ENCODE measurements at places on chromosomes 11 and 22.

DNA sequence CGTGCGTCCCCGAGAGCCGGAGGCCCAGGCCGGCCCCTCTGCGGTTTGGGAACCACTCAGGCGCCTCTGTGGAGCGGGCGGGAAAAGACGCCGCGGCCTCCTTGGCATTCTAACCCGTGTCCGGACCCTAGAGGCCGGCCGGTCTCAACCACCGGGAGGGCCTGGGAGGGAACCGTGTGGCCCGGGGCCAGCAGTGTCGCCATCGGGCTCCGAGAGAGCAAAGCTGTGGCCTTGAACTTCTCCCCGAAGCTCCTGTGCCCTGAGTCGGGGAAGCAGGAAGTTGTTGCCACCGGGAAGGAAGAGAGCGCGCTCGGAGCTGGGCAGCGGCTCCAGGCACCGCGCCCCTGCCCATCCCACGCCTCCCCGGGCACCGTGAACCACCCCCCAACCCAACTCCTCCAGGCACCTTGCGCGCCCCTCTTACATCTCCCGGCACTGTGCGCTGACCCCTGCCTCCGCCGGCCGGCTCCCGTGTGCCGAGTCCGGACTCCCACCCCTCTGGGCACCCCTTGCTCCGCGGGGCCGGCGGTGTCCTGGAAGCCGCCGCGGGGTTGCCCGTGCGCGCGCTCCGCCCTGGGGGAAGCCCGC lies 80.0 kb upstream of the PPARA start:
- DNase-seq, result no peak

DNA sequence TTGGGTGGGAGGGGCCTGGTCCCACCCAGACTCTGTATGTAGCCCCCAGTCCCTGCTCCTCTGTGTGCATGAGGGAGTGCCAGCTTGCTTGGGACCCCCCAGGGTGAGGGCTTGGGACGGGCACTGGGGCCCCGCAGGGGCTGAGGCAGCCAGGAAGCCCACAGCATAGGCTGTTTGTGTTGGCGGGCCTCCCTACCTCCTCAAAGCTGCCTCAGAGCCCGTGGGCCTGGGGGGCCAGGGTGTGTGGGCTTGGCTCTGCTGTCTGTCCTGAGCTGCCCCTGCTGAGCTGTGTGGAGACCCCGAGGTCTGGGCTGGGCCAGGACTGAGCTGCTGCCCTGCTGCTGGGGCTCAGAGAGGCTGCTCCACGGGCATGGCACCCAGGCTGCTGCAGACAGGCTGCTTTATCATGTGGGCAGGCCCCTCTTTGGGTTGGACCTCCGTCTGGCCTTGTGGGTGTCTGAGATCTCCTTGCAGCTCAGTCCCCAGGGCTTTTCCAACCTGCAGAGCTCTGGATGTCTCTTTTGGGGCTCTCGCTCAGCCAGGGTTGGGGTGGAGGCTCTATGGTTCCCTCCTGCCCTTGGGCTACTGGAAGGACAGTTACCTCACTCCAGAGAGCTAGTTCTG lies 3.3 kb downstream of the TSPAN4 start:
- no peak for DNase-seq

- DNase-seq, result no peak
These were observed 188.8 kb downstream of the SNX19 start for GRCh38 chr11:130727157-130728119.

DNA sequence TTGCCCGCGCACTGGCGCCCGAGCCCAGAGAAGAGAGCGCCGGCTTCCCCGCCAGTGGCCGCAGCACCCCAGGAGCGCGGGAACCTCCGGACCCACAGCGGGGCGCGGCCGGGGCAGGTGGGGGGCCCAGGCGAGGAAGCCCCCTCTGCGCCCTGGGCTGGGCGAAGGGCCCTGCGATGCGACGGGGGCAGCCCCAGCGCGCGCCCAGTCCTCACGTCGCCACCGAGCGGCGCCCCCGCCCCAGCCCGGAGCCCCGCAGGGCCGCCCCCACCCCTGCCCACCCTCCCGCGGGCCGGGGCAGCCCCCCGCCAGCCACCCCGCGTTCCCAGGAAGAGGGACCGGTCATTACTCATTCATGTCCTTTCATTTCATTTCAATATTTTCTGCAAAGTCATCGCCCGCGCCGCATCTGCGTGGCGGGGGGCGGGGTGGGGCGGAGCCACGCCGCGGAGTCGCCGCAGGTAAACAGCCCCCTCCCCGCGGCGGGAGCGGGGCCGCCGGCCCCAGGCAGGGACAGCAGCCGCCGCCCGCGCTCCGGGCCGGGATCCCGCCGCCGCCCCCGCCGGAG lies 673 bp upstream of the PANX2 start:
- DNase-seq, result no peak

- no peak for DNase-seq
These were observed 40.0 kb downstream of the KCNJ4 start for GRCh38 chr22:38415046-38415445.

DNA sequence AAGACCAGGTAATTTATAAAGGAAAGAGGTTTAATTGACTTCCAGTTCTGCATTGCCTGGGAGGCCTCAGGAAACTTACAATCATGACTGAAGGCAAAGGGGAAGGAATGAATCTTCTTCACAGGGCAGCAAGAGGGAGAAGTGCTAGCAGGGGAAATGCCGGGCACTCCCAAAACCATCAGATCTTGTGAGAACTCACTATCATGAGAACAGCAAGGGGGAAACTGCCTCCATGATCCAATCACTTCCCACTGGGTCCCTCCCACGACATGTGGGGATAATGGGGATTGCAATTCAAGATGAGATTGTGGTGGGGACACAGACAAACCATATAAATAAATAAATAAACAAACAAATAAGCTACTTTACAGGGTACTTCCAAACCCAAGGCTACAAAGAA lies 28.8 kb upstream of the EXPH5 start:
- no peak for DNase-seq

GRCh38 chr11:61145228-61146005 lies 15.8 kb downstream of the VPS37C start:
- DNase-seq, result no peak
